ENCODE measurements at places on chromosomes 5 and 9.

DNA sequence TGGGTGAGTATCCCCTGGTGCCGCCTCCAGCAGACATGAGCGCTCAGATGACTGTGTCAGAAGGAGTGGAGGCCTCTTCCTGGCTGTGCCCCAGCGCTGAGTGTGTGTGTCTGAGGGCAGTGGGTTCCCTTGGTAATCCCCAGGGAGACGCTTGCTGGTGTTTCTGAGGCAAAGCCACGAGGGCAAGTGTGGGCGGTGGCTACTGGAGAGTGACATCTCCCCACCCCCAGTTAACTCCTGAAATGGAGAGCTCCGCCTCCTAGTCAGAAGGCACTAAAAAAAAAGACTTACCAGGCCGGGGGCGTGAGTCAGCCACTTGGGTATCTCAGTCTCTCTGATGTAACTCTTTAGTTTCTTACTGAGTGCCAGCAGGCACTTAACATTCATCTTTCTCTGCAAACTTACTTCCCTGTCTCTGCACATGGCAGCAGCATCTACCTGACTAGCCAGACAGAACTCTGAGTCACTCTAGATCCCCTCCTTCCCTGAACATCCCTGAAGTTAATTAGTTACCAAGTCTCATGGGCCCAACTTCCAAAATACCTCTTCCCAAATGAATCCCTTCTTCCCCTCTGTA, 19.3 kb downstream of the ORM2 start:
- H3K27me3 ChIP-seq = no peaks in the 10 kb centered on the region
- peak; percentile 31 for DNase-seq
- peaks cover 28% of the 10 kb centered on the region for H3K36me3 ChIP-seq
- H3K27ac ChIP-seq = peak overlapping the region; percentile 36
- no peak overlapping the region for H3K4me3 ChIP-seq

- H3K36me3 ChIP-seq = no peaks in the 10 kb centered on the region
- no peaks in the 10 kb centered on the region for H3K27me3 ChIP-seq
- no peak overlapping the region for H3K4me3 ChIP-seq
- no peak for DNase-seq
- H3K27ac ChIP-seq = no peak overlapping the region
These were observed 1354.4 kb upstream of the C9orf72 start for GRCh38 chr9:28927691-28928090.

DNA sequence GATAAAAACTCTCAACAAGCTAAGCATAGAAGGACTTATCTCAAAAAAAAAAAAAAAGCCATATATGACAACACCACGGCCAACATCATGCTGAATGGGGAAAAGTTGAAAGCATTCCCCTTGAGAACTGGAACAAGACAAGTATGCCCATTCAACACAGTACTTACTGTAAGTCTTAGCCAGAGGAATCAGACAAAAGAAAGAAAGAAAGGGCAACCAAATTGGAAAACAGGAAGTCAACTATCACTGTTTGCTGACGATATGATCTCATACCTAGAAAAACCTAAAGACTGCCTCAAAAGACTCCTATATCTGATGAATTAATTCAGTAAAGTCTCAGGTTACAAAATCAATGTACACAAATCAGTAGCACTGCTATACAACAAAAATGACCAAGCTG, 24.6 kb upstream of the PTGER4 start:
- no peak overlapping the region for H3K4me3 ChIP-seq
- H3K4me1 ChIP-seq = peaks cover 18% of the 10 kb centered on the region
- H3K27me3 ChIP-seq = no peaks in the 10 kb centered on the region
- no peak for DNase-seq
- no peaks in the 10 kb centered on the region for H3K36me3 ChIP-seq

- H3K4me1 ChIP-seq = no peaks in the 10 kb centered on the region
- H3K27me3 ChIP-seq = no peaks in the 10 kb centered on the region
- H3K36me3 ChIP-seq = peaks cover 24% of the 10 kb centered on the region
- H3K27ac ChIP-seq = no peak overlapping the region
These were observed 36.0 kb downstream of the RCL1 start for GRCh38 chr9:4828761-4829160.

DNA sequence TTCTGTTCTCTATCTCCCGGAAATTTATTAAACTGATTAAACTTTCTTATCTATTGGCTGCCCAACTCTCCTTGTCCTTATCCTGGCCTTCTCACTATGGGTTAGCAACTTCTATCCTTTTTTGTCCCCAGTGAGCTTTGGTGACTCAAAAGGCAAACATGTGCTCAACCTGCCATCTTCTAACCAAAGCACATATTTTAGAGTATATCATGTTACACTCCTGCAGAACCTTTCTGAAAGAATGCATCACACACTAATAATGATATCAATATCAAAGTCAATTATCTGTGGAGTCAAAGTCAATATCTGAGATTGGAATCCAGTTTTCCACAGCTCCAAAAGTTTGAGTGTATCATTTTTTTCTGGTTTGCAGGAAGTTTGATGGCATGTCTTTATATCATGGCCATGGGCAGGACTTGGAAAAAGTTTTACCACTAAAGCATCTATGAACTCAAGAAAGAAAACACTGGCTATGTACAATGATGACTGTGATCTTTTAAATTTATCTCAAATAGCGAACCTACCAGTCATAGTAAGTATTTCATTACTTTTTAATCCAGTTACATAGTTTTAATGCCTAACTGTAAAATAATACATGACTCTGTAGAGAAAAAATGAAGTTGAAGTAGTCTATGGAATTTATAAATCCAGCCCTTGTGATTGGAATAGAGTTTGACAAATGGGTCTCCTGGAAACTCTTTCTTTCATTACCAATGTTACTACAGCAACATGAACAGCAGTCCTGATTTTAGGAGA, 166.8 kb downstream of the DROSHA start:
- no peaks in the 10 kb centered on the region for H3K36me3 ChIP-seq
- no peak overlapping the region for H3K4me3 ChIP-seq
- no peak for DNase-seq

GRCh38 chr9:101738566-101739183, at the start of gene GRIN3A:
Gene GRIN3A, minus strand, starts transcription at chr9:101738647. Its CDS starts 668 bp downstream, at chr9:101737979.
- no peaks in the 10 kb centered on the region for H3K36me3 ChIP-seq
- H3K27ac ChIP-seq = no peak within 1 kb of the TSS
- H3K4me1 ChIP-seq = no peaks in the 10 kb centered on the region
- peaks cover 17% of the 10 kb centered on the region for H3K27me3 ChIP-seq

- H3K27me3 ChIP-seq = no peaks in the 10 kb centered on the region
- no peaks in the 10 kb centered on the region for H3K36me3 ChIP-seq
- H3K4me1 ChIP-seq = no peaks in the 10 kb centered on the region
- no peak overlapping the region for H3K4me3 ChIP-seq
- H3K27ac ChIP-seq = no peak overlapping the region
- DNase-seq = no peak
These were observed 292.1 kb upstream of the ELAVL2 start for GRCh38 chr9:24118190-24118589.

DNA sequence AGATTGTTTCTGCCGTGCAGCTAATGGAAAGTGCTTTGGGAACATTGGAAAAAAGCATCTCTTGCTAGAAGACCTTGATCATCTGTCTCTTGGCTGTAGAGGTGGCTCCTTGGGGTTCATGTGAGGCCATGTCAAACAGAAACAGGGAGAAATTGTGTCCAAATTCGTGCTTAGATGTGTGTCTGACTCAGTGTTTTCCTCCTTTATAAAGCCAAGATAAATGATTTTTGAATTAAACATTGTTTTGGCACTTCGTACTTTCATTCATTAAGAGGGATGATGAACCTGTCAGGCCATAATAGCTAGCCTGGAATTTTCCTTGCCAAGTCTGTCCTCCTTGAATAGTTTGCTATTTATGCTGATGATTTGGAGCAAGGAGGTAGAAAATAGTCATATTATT, 143.8 kb downstream of the FBXL7 start:
- no peak for DNase-seq
- H3K27me3 ChIP-seq = no peaks in the 10 kb centered on the region
- no peak overlapping the region for H3K27ac ChIP-seq

DNA sequence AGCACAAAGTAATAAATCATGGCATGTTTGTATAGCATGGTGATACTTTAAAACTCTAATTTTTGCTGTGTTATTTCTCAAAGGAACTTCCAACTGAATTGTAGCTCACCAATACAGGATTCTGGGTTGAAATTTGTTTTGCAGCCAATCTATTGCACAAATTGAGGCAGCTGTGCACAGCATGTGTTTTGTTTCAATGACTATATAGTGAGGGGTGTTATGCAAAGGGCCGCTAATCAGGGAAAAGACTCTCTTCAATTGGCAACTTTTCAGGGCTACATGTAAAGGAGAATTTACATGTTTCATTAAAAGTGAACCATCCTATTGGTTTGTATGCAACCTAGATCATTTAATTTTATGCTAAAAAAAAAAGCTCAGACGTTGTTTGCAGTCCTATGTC, 44.6 kb downstream of the PLPPR1 start:
- H3K27me3 ChIP-seq = no peaks in the 10 kb centered on the region
- no peak overlapping the region for H3K27ac ChIP-seq
- H3K4me1 ChIP-seq = no peaks in the 10 kb centered on the region

DNA sequence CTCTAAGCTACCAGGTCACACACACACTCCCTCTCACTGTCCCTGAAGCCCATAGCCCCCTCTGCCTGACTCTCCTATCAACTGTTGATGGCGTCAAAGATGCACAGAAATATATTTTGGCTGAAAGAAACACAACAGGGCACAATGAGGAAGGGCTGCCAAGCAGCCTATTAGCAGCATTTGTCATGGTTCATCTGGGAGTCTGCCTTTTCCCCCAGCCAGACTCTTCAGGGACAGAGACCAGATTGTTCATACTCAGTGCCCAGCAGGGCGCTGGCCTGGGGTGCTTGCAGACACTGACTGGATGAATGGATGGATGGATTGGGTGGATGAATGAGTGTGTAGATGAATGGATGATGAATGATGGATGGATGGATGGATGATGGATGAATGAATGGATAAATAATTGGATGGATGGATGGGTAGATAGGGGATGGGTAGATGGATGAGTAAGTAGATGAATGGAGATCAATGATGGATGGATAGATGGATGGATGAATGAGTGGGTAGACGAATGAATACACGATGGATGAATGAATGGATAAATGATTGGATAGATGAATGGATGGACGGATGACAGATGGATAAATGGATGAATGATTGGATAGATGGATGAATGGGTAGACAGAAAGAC, 90.5 kb downstream of the ADAMTS2 start:
- H3K4me3 ChIP-seq = no peak overlapping the region
- DNase-seq = no peak
- no peak overlapping the region for H3K27ac ChIP-seq
- H3K27me3 ChIP-seq = peaks cover 4% of the 10 kb centered on the region
- no peaks in the 10 kb centered on the region for H3K4me1 ChIP-seq

DNA sequence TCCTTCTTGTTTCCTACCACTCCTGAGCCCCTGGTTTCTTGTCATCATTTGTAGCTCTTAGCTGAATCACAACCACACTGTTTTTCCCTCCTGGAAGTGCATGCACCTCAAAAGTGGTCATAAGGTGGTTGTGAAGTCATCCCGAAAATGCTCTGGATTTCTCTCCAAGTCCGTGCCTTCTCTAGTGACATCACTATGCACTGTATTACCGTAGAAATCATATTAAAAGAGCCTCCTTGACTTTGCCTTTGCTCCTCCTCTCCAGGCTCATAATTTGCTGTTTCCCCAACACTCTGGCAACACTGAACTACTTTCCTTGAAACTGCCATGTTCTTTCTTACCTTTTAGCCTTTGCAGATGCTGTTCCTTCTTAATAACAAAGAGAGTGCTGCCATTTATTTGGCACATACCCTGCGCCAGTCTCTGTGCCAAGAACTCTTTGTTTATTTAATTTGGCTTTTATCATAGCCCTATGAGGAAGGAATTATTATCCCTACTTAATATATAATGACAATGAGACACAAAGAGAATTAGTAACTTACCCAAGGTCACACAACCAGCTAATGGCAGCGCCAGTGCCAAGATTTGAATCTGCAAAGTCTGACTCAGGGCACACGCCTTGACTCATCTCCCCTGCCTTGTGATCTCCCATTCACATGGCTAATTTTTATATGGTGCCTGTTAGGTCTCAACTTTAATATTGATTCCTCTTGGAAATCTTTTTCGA, 115.4 kb downstream of the KIF4B start:
- DNase-seq = no peak
- no peaks in the 10 kb centered on the region for H3K36me3 ChIP-seq
- peaks cover 4% of the 10 kb centered on the region for H3K27me3 ChIP-seq
- H3K4me1 ChIP-seq = no peaks in the 10 kb centered on the region
- no peak overlapping the region for H3K27ac ChIP-seq

DNA sequence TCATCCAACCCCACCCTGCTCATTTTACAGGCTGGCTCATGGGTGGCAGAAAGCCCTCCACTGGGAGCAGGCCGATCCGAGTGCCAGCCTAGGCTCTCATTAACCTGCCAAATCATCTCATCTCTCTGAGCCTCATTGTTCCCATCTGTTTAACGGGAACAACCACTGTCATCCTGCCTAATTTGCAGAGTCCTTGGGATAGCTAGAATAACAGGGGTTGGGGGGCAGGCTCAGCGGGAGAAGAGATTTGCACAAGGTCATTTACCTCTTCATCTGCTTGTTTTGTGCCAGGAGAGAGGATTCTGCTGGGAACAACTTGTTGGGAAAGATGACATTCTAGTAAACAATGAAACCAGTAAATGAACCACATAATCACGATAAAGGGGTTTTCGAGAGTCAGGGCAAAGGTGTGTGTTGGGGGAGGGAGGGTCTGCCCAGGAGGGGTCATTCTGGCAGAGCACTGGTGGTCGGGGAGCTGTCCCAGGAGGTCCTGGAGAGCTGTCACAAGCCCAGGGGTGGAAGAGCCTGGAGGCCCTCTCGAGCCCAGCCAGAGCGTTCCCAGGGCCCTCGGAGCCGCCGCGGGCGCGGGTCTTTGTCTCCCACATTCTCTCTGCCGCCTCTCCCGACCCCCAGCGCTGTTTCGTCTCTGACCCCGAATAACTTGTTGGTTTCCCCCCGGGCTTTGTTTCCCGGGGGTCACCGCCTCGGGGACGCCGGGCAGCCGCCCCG, 22.8 kb upstream of the NDST1 start:
- H3K4me1 ChIP-seq = peaks cover 14% of the 10 kb centered on the region
- peak overlapping the region; percentile 52 for H3K4me3 ChIP-seq
- H3K27me3 ChIP-seq = peaks cover 31% of the 10 kb centered on the region

DNA sequence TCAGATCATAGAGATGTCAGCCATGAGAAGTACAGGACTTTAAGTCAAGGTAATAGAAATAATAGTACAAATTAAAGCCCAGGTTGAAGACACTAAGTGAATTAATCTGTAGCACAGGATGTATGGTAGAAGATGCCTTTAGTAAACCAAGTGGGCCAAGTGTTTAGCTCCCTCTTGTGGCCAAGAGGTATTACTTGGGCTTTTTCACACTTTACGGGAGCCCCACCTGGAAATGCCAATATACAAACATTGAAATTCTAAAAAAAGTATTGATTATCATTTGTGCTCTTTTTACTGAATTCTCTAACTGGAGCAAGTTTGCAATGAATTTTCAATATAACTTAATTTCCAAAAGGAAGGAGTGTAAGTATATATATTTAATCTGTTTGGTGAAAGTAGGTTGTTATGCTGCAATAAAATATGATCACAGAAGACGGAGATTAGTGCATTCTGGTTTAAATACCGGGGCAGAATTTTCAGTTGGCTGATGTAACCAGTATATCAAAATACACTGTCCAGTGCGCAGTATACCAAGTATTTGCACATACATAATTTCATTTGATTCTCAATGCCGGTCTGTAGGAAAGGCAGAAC, 84.7 kb downstream of the PARP8 start:
- peaks cover 2% of the 10 kb centered on the region for H3K36me3 ChIP-seq
- H3K4me3 ChIP-seq = no peak overlapping the region
- H3K27ac ChIP-seq = peak overlapping the region; percentile 68
- peaks cover 22% of the 10 kb centered on the region for H3K4me1 ChIP-seq

GRCh38 chr9:108816037-108816436, 39.7 kb downstream of the ACTL7B start:
- H3K4me3 ChIP-seq = no peak overlapping the region
- no peaks in the 10 kb centered on the region for H3K36me3 ChIP-seq
- H3K27ac ChIP-seq = no peak overlapping the region
- no peaks in the 10 kb centered on the region for H3K4me1 ChIP-seq
- no peaks in the 10 kb centered on the region for H3K27me3 ChIP-seq

Data from T-cell (primary cell).